ENCODE measurements at places on chromosomes 3 and 15.

- no peak for DNase-seq
These were observed 52.9 kb upstream of the ARL6 start for GRCh38 chr3:97711654-97712053.

DNA sequence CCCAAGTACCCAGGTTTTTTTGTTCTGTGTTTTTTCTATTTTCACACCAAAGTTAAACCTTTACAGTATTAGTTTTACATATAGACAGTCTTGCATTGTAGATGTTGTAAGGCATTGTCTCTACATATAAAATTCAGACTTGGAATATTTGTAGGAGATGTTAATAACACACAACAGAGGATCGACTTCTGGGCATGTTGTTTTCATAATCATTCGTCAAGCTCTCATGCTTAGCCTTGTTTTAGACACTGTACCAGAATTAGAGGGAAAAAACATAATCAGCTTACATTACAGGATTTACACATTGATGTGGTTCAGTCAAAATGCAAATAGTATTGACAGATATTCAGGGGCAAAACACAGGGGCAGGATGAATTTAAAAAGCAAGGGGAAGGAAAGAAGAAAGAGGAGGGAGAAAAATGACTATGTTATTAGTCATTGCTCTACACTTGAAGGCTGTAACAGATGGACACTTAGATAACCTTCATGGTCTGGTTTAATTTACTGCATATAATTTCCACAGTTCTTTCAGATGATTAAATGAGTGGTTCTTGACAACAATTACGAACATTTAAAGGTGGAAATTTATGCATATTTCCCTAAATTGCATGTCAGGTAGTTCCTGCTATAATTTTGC lies 7.5 kb downstream of the CMSS1 start:
- DNase-seq, result no peak

- DNase-seq, result no peak
These were observed 12.5 kb downstream of the TEX264 start for GRCh38 chr3:51683566-51683965.

GRCh38 chr3:36933540-36934296 lies 11.1 kb downstream of the TRANK1 start:
- DNase-seq, result no peak

Measured in MG63 (cell line).